ENCODE measurements at places on chromosomes 13 and 19.

GRCh38 chr13:28819735-28820098 is 422 bp upstream of the MTUS2 start:
- DNase-seq: no peak

- no peak for DNase-seq
These were observed 25.2 kb downstream of the IPO5 start for GRCh38 chr13:97978651-97979050.

GRCh38 chr13:39353988-39354387 is 249.0 kb downstream of the LHFPL6 start:
- DNase-seq: no peak

GRCh38 chr13:52646967-52647366 is 4.7 kb downstream of the HNRNPA1L2 start:
- DNase-seq: no peak
